ENCODE measurements at places on chromosomes 7 and 10.

DNA sequence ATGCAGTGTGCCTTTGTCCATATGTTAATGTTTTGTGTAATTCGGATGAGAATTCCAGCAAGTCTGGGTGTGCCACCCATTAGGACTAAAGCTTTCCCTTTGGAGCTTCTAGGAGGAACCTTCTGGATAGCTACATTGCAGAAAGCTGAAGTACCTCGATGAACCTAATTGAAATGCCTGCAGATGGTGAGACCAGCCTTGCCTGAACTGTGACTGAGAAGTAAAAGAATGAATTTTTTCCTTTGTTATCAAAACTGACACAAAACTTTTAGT, 31.1 kb upstream of the FBXW4 start:
- no peak for ATAC-seq

GRCh38 chr7:151455690-151456089, 15.7 kb upstream of the CRYGN start:
- ATAC-seq, result no peak

- ATAC-seq, result no peak
Measured at GRCh38 chr7:37320140-37320847, 128.4 kb downstream of the ELMO1 start.

DNA sequence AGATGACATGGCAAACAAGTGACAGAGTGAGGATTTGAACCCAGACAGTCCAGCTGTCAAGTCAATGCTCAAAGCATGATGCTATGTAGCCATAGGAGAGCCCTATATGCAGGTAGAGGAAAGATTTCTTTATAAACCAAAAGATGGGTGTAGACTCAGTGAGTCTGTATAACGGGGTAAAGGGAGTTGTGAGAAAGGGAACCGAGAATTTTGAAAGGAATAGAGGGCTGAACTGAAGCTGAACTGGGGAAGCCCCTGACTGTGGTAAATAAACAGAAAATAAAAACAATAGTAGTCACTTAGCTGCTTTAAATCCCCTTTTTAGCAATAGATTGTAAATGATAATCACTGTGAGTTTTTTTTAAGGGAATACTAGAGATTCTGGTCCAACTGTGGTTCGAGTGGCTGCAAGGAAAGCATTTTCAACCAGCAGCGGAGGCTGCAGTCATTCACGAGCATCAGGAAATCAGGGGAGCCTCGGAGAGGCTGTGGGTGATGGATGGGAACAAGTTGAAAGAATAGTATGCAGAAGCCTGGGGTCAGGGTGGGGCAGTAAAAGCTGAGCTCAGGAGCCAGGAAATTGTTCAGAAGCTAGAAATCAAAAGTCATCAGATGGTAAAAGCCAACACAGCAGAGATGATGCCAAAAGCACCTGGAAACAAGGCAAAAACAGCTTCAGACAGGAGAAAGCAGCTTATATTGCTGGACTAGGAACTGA, 393.5 kb downstream of the GFRA1 start:
- no peak for ATAC-seq

GRCh38 chr7:155489862-155490696, 32.1 kb downstream of the EN2 start:
- ATAC-seq, result peak; percentile 51

- ATAC-seq, result no peak
Measured at GRCh38 chr7:14414274-14414986, 425.0 kb upstream of the ETV1 start.

DNA sequence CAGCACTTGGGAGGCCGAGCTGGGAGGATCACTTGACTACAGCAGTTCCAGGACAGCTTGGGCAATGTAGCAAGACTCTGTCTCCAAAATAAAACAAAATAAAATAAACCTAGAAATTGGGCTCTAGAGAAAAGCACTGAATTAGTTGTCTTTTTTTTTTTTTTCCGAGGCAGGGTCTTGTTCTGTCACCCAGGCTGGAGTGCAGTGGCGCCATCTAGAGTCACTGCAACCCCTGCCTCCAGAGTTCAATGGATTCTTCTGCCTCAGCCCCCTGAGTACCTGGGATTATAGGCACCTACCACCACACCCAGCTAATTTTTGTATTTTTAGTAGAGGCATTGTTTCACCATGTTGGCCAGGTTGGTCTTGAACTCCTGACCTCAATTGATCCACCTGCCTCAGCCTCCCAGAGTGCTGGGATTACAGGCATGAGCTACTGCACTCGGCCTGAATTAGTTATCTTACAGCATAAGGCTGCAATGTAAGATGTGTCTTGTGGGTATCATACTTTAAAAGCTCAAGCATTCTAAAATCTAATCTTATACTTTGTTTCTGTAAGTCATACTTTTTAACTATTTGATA, 12.8 kb downstream of the MEIG1 start:
- no peak for ATAC-seq

- ATAC-seq, result no peak
Measured at GRCh38 chr10:22625516-22626290, 88.7 kb downstream of the PIP4K2A start.

DNA sequence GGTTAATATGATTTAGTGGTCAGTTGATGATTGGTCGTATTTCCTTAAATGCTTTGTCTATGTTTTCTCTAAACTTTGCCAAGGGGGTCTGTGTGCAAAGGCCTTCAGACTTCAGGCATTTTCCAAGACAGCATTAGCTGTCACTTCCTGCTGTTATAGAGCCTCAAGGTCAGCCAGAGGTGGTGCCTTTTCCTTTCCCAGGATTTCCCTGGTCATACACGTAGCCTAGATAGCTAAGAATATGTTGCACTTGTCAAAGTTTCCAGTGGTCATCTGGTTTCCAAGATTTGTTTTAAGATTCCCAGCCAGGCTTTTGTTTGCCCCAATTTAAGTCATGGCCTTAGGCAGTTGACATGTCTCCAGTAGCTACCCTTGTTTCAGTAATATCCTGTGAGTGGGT, 133.2 kb upstream of the IGFBP3 start:
- ATAC-seq, result no peak

GRCh38 chr7:41882745-41883420, 180.0 kb upstream of the INHBA start:
- no peak for ATAC-seq

GRCh38 chr7:45071528-45071927, 17.2 kb downstream of the NACAD start:
- no peak for ATAC-seq

DNA sequence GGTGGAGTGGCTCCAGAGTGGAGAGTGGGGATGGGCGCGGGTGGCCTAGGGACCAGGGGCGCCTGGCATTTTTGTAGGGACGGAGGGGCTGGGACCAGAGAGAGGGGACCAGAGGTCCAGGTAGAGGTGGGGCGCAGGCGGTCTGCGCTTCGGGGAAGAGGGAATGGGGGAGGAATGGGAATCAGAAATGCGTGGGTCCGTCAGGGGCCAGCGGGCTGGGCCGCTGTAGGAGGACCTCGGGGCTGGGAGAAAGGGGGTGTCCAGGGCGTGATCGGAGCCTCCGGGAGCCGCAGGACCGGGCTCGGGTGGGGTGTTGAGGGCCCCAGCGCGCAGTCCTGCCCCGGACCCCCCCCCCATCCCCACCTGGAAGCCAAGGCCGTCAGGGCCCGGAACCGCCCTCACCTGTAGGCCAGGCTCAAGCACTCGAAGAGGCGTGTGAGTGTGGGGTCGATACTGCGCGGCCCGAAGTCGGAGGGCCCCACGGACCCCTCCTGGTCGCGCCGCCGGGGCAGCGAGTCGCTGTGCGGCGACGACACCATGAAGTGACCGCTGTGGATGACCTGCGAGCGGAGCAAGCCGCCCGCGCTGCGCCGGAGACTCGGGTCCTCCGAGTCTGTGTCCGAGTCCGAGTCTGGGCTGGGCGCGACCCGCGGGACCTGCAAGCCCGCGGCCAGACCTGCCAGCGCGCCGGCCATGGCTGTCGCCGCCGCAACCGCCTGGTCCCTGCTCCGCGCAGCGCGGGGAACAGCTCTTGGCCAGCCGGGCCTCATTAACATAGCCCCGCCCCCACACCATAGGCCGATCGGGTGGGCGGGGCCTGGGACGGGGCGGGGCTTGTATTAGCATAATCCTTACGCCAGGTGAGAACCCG, at the start of gene MLXIPL:
TSS of gene MLXIPL (minus strand) at position 725 of the 871 bp plus-strand sequence. CDS start at position 695, 30 bp downstream.
- peak; percentile 93 for ATAC-seq

DNA sequence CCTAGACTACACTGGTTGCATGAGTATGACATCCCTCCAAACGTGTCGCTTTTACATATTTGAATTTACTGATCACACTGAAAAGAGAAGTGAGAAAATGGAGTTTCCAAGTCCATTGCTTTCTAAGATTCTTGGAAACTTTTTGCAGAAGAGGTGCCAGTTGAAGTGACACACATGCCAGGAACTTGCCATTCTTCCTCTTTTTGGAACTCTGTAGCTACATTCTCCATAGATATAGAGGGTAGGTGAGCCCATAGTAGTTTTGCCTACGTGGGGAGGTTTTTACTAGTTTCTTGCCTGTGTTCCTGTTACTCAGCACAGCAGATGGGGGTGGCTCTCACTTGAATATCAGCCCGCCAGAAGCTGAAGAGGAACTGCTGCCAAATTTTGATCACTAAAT, 286.6 kb upstream of the NRP1 start:
- no peak for ATAC-seq

DNA sequence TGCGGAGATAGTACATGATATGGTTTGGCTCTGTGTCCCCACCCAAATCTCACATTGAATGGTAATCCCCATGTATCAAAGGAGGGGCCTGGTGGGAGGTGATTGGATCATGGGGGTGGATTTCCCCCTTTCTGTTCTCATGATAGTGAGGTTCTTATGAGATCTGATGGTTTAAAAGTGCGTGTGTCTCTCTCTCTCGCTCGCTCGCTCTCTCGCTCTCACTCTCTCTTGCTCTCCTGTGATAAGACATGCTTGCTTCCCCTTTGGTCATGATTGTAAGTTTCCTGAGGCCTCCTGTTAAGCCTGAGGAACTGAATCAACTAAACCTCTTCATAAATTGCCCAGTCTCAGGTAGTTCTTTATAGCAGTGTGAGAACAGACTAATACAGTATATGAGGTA, 171.9 kb downstream of the NSUN6 start:
- no peak for ATAC-seq

DNA sequence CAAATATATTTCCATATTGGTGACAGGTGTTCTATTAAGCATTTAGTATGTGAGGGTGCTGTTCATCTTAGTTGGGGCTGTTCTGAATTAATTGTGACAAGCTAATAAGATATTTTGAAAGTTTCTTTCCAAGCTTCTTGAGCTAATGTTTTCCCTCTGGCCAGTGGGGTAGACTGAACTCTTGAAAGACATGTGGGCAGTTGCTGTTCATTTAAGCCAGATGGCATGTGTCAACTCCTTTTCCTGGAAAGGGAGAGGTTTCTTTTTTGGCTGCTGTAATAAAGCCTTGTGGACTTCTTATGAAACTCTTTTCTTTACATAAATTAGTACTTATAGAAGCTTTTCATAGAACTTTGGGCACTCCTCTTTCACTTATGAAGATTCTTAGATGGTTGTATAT, 21.7 kb downstream of the RAB18 start:
- no peak for ATAC-seq

GRCh38 chr10:52232561-52233350, 81.3 kb upstream of the DKK1 start:
- ATAC-seq, result peak; percentile 58

- ATAC-seq, result no peak
Measured at GRCh38 chr10:116158036-116158435, 115.0 kb downstream of the GFRA1 start.

Measured in esophagus mucosa (tissue), 1 donor.